Activated T-cell treated with anti-CD3 and anti-CD28 coated beads, Interleukin-2, amount 50 U/mL, for 4 hours (primary cell): ENCODE measurements at places on chromosomes 2 and 18. TPM values are rescaled to one million over a fixed set of nuclear protein-coding genes. Genes with fewer than 3 reads are reported as not detected.

Gene AKAIN1
- total RNA-seq: not detected

Gene ATP6V1B1
- total RNA-seq: not detected

Gene MREG
- total RNA-seq: 23.2 TPM

Gene RNF125
- 29.3 TPM for total RNA-seq

Gene CD28
- 78.3 TPM for total RNA-seq

Gene CPO
- total RNA-seq: not detected

Gene LRRTM4
- not detected for total RNA-seq

DNA sequence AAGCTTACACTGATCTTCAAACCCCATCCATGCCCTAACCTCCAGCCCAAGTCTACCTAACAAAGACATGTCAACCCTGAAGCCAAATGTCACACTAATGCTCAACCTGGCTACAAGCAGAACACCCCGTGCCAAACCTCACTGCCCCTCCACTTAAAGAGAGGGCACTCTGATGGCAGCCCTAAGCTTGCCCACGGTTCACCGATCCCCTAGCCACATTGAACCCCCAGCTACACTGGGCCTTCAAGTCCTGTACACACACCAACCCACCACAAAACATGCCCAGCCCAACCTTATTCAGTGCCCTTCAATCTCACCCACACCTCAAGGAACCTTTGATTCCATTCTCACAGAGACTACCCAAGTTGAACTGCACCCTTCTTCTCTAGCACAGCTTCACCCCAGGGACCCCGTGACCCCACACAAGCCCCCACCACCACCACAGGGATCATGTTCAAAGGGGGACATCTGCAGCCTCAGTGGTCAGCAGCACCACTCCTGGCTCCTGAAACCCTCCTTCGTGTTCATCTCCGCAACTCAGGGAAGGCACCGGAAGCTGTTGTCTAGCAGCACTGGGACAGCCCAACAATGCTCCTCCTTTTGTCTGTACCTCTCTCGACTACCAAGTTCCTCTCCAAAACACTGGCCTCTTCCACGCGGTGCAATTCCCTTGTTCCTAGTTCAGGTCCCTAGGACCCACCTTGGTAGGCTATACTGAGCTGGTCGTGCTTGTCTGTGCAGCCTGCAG lies 218.8 kb downstream of the CYP26B1 start:
- DNase-seq: no peak

DNA sequence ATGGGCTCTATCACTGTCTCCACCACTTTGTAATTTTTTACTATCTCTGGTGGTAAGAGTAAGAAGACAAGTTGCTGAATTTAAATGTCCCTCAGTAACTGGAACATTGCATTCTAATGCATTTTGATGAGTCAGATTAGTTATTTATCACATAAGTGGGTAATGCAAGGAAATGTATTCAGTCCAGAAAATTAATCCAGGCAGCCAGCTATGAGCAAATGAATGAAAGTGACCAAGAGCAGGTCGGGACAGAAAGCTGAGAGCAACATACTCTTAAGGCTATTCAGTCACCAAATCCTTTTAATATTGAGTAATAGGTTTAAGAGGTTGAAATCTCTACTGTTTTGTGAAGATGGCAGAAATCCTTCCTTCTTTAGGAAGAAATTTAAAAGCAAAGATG lies 265.5 kb upstream of the PARD3B start:
- no peak for DNase-seq

- no peak for DNase-seq
Measured at GRCh38 chr2:106338043-106338442, 130.2 kb downstream of the RGPD3 start.

DNA sequence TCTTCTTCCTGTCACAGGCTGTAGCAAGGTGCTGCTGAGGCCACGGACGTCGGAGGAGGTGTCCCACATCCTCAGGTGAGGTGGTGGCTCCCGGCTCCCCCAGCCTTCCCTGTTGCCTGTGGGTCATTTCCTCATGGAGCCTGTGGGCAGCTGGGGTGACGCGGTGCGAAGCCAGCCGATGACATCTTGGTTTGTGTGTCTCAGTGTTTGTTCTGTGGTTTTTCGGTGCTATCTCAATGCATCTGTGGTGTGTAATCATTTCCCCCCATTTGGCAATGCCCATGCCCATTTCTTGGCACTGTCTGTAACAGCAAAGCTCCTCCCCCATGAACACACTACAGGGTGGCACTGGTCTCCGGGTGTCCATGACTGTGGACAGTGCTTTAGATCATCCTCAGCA lies 6.6 kb downstream of the D2HGDH start:
- peak; percentile 21 for DNase-seq

- DNase-seq: no peak
Measured at GRCh38 chr2:238596571-238597551, 170.1 kb downstream of the ASB1 start.

DNA sequence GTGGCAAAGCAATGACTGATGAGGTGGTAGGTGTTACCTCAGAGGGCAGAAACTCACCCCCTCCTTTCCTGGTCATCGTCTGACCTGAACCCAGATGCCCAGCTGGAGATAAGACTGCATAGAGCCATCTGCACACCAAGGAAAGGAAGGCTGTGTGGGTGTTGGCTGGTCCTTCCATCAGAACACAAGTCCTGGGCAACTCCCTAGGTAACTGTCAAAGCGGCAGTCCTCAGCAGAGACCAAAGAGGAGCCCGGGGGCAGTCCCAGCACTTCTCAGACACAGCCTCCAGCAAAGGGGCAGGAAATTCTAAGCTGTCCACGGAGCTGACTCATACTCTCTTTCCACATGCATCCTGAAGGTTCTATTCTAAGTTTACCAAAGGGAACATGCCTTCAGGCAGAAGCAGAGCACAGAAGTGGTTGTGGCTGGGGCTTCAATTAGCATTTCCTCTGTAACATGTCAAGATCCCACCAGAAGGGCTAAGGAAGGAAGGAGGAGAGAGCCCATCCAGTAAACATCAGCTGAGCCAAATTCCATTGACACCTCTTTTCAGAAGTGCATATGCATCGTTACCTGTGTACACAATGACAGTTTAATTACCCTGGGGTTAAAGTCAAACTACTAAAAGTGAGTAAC lies 54.7 kb downstream of the SPRED2 start:
- no peak for DNase-seq

- DNase-seq: no peak
Measured at GRCh38 chr2:134086594-134087219, 167.2 kb upstream of the MGAT5 start.

DNA sequence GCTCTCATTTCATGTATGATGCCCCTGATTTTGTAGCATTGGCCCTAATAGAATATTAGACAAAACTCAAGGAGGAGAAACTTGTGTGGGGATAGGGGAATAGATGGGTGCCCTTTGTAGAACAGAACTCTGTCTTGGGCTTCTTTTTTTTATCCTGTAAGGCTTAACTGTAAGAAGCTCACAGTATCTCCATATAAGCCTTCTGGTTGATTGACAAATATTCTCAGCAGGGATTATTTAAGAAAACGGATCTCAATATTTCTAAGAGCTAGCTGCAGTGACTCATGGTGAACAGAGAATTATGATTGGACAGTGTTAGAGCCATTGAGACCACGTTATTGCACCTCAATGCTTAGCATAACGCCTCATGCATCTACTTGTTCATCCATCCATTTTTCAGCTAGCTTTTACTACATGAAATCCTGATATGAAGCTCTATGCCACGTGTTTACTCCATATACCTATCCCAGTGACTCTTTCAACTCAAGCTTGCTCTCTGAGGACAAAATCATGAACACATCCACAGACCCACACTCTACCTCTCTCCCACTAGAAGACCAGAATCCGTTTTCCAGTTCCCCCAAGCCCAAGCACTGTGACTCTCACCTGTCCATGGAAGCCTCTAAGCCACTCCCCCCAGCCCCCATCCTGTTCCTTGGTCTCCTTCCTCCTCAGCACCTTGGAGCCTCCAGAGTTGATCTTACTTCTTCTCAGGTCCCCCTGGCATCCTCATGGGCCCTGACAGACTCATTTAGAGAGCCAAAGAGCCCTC lies 99.2 kb downstream of the BCL2L11 start:
- DNase-seq: no peak

DNA sequence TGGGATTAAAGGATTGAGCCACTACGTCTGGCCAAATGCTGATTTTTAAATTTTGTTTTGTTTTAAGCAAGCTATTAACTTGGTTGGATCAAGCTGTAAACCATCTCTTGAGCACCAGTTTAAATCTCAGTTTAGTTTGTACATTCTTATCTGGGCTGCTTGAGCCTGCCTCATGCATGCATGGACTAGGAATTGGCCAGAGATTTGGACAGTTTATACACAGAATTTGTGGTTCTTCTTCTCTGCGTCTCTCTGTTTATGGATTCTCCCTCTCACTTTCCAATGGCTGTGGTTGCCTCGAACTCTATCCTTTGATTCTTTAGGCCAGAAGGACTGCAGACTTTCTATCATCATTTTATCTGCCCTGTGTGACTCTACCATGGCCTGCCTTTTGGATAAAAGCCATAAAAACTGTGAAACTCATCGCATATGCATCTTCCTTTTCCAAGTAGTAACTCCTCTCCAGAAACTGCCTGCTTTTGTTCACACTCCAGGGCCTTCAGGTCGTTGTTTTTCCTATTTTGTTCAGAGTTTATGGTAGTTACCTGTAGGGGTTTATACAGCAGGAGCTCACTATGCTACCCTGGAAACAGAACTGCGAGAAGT lies 32.5 kb upstream of the PLB1 start:
- no peak for DNase-seq

- no peak for DNase-seq
Measured at GRCh38 chr18:48752478-48752877, 198.3 kb downstream of the SMAD7 start.

- no peak for DNase-seq
Measured at GRCh38 chr18:22563164-22563583, 145.5 kb upstream of the CTAGE1 start.

GRCh38 chr2:110667071-110667470 lies 10.8 kb downstream of the BUB1 start:
- no peak for DNase-seq

- DNase-seq: no peak
Measured at GRCh38 chr2:214361116-214361515, 49.7 kb upstream of the VWC2L start.

- no peak for DNase-seq
Measured at GRCh38 chr2:235685024-235685721, 191.3 kb downstream of the AGAP1 start.
